ENCODE measurements at places on chromosomes 12 and 14.

DNA sequence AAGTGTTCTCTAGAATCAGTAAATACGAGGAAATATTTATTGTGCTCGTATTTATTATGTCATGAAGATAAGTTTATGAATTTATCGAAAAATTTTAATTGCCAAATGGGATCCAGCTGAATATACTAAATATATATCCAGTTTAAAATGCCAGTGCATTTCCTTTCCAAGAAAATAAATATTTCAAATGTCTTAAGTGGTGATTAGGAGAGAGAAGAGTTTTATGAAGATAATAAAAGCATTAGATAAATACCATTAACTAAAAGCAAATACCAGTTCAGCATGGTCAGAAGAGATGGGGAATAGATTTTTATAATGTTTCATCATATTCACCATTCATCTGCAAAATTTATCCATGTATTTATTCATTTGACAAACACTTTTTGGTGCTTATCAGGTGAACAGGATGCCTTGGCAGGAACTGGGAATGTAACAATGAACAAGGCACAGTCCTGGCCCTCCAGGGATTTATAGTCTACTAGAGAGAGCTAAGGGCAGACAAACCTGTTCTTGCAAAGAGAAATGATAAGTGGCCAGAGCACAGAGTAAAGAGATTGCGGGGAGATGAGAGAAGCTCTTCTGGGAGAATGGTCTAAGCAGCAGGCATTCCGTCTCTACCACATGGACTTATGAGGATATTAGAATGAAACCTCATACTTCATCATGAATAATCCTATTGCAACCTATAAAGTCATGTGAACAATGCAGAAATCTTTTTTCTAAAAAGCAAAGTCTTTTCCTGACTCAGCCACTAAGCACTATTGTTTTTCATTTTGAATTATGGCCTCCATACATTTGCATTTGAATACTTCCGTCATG is 143.7 kb upstream of the ABCD2 start:
- no peak for DNase-seq

- no peak for DNase-seq
Observed at GRCh38 chr12:57242329-57242690, 8.7 kb downstream of the STAC3 start.

DNA sequence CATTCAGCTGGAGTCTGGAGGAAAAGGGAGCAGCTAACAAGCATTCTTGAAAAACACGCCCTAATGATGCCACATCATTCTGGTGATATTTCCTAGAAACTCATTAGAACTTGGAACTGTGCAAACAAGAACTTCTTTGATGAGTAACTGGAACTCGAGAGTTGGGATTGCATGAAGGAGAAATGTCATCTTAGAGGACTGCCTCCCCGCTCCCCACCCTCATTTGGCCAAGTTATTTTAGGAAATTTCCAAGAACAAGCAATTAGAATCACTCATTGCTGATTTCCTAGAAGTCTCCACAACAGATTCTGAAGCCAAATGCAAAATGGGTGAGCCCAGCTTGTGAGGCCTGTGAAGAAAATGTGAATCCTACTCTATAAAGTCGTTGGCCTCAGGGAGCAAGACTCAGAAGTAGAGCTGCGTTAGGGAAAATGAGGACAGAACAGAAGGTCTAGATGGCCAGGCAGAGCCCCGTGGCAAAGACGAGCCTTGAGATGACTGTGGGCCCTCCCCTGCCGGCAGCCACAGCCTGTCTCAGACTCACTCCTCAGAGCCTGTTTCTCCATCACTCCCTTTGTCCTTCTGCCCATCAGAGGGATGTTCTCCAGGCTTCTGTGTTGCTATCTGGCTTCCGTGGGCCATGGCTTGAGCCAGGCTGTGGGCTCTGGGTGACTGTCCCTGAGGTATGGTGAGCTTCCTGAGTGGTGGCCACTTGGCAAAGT is 38.4 kb downstream of the RTL1 start:
- no peak for DNase-seq

DNA sequence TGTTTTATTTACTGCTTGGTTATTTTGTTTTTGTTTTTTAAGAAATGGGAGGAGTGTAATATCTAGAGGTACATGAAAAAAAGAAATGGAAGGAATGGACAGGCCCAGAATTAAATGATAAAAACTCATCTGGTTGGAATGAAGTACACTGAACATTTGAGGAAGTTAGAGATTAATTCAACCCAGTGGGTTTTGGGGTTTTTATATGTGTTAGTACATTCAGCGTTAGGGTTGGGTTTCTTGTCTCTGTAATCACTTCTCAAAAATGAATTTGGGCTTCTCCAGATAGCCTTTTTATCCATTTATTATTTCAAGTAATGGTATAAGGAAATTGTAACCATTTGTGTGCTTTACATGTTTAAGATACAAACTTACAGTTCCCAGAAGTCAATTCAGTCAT is 19.5 kb upstream of the NUP107 start:
- DNase-seq: no peak

- DNase-seq: no peak
Observed at GRCh38 chr12:98372340-98373024, 142.9 kb upstream of the TMPO start.

DNA sequence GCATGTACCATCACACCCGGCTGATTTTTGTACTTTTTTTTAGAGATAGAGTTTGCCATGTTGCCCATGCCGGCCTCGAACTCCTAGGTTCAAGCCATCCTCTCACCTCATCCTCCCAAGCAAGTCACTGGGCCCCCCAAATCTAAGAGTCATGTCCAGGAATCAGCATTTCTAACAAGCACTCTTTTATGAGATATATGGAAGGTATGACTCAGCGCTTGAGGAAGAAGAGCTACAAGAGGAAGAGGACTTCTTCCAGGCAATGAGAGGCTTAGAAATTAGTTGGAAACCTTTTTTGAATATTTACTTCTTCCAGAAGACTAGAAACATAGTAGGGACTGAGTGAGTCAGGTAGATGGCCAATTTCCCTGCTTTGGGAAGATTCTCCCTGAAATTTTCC is 114.5 kb downstream of the HMGA2 start:
- no peak for DNase-seq

GRCh38 chr14:100399052-100399849 is 76.1 kb downstream of the SLC25A47 start:
- DNase-seq: no peak

All from HEK293T (cell line).